ENCODE measurements at places on chromosomes 4 and X. TPM values are rescaled to one million over a fixed set of nuclear protein-coding genes. Genes with fewer than 3 reads are reported as not detected.

- peak; percentile 21 for DNase-seq
These were observed 154.6 kb upstream of the MAGEB2 start for GRCh38 chrX:30060718-30061117.

- peak; percentile 80 for DNase-seq
These were observed 38.4 kb upstream of the PDLIM3 start for GRCh38 chr4:185573651-185574199.

DNA sequence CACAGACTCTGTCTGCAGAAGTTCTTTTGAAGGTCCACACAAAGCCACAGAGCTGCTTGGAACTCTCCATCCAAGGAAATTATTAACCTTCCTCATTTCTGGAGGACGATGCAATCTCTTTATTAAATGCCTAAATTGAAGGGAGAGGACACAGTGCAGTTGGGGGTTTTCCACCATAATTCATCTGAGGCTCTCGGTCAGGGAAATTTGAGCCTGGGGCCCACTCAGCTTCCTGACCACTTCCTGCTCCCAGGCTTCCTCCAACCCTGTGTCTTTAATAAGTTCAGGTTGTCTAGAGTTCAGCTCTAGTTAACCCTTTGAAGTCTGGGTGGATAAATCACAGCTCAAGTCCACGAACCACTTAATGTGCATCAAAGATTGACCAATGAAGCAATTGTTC lies 58.5 kb downstream of the PRPS1 start:
- peak; percentile 35 for DNase-seq

- peak; percentile 81 for DNase-seq
These were observed 30.7 kb downstream of the TSPAN5 start for GRCh38 chr4:98627531-98628257.

The YTHDC1 gene
- total RNA-seq, result 31.9 TPM

The CD38 gene
- not detected for total RNA-seq

- no peak for DNase-seq
These were observed 124.0 kb upstream of the POF1B start for GRCh38 chrX:85503258-85504158.

DNA sequence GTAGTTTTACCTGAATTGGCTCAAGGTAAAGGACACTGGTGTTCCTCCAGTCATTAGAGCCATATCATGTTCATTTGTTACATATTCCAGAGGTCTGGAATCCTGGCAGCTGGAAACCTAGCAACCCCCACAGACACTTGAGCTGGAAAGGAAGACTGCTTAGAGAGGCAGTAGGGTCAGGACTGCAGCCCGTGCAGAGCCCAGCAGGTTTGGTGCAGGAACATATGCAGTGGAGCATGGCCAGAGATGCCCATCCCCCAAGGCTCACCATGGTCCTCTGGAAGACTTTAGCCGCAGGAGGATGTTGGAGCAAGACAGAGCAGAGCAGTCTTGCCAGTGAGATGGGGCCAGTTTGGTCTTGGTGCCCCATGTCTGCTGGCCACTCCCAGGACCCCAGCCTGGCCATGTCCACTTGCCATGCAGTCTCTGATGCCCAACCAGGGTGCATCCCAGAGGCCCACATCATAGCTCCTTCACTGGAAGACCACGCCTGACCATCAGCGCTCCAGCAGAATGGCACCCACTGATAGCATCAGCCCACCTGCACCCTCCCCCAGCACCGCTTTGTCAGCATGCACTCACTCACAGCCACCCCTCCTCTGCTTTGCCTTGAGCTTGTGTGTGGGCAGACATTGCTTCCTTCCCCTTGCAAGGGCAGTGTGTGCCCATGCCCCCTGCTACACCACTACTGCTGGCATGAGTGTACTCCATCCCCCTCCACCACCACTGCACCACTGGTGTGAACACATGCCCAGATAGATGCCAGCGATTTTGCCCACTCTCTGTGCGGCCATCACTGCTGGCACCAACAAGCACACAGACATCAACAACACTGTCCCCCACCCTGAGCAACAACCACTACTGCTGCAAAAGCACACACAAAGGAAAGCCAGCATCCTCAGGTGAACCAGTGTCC lies 190.3 kb upstream of the SPOCK3 start:
- no peak for DNase-seq

The VCX3B gene
- total RNA-seq, result not detected

All from IMR-90 (cell line).